ENCODE measurements at places on chromosomes 6 and 20.

- DNase-seq, result no peak
These were observed 3.0 kb upstream of the TMEM14C start for GRCh38 chr6:10719964-10720264.

DNA sequence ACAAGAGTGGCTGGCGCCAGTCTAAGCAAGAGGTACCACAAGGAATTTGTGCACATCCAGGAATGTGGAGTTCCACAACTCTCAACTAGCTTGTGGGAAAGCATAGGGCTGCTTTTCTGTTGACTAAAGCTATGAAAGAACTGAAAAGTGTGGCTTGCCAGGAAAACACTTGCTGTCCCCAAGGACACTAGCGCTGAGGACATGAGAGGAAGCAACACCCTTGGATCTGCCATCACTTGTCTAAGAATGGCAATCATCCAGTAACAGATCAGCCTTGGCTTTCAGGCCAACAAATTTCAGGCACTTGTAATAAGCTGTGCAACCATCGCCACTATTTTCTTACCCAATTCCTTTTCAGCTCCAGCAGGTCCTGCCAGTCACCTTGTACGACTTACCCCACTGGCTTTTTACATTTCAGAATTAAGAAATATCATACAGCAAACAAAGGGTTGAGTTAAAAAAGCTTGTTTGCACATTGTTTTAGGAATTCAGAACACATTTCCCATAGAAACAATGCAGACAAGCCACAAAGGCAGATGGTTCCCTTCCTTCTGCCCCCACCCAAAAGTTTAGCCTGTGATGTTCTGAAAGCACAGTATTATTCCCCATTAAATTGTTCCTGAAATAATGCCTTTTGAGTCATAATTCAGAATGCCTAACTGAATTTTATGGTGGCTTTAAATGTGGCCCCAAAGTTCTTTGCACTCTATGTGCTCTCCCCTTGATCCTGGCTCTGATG lies 57.9 kb upstream of the SSTR4 start:
- no peak for DNase-seq

- DNase-seq, result no peak
These were observed 12.1 kb downstream of the APMAP start for GRCh38 chr20:24980291-24981053.

DNA sequence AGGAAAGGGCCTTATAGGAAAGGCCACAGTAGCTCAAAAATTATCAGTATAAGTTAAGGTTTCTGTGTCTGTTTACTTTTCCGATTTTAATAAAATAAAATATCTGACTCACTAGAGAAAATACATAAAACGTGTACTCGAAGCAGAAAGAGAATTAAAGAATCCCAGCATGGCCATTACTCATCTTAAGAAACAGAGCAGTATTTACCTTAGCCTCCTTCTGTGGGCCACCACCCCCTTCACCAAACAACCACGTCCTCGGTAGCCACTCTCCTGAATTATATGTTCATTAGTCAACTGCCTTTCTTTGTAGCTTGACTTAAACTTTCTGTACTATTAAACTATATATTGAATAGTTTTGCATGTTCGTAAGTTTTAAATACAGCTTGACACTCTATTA lies 72.2 kb upstream of the SPTLC3 start:
- DNase-seq, result no peak

- no peak for DNase-seq
These were observed 8.8 kb downstream of the DEFB129 start for GRCh38 chr20:235891-236290.

GRCh38 chr6:28648878-28649375 lies 123.2 kb downstream of the GPX5 start:
- DNase-seq, result no peak

DNA sequence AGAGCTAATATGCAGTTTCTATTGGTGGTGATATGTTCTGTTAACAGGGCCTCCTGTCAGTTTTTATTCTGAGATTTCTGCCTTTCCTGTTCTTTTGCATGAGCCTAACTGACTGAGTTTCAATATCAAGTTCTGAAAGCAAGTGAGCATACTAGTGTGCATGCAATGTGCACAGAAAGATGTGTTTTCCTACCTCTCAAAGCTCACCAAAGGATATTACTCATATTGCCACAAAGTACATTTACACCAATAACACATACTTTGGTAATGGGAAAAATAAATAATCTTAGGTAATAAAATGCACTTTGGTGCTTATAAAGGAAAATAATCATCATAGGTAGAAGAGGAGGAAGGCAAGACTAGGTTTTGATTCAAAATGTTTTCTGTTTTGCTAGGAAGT lies 195.0 kb downstream of the KHDC1L start:
- DNase-seq, result no peak

DNA sequence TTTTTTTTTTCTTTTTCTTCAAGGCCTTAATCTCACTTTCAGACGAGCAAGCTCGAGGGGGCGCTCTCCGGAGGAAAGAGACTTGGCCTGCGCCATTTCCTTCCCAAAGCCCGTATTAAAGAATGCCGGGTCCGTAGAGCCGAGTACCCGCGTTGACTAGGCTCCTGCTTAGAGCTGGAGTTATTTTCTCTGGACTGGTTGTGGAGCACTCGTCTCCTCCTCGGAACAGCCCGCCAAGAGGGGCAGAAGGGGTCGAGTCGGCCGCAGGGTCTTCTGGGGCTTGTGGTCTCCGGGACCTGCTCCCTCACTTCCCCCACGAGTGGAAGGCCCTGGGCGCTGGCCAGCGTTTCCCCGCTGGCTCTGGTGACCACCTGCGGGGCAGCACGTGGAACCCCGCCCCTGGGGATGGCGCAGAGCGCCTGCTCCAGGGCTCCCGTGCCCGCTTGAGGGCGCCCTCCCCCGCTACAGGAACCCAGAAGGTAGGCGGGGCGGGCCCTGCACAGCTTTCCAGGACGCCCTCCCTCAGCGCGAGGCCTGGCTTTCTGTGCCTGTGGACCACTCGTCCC lies 2.7 kb upstream of the MEI4 start:
- no peak for DNase-seq

DNA sequence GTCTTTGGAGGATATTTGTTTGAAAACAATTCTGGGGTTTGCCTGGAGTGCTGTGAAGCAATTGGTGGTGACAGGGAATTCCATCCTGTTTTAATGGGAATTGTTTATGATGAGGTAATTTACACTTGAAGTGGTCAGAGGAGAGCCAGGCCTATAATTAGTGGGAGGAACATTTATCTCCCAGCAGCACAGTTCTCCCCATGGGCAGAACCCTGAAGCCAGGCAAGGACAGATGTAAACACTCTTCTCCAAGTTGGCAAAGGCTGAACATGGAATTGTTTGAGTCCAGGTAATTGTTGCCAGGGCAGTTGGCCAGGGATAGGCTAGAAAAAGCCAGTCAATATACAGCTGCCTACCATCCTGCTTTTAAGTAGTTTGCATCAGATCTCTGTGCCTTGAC lies 789.7 kb downstream of the FRK start:
- no peak for DNase-seq

GRCh38 chr6:40735121-40735520 lies 148.0 kb upstream of the LRFN2 start:
- no peak for DNase-seq

DNA sequence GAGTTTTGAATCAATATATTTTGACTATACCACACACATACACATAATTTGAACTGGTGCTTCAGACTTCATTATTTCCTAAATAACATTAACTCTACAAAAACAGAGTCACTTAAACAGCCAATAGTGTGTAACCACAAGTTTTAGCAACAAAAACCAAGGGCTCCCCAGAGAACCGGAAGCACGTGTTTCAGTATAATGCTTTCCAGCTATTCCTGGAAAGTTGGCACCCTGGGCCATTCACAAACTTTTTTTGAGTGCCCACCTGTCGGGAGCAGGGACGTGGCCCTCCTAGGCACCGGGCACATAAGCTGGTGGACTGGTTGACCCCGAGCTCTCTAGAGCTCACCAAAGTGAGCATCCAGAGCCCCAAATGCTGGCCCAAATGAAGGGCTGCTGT lies 1.9 kb upstream of the SLC35D3 start:
- no peak for DNase-seq

DNA sequence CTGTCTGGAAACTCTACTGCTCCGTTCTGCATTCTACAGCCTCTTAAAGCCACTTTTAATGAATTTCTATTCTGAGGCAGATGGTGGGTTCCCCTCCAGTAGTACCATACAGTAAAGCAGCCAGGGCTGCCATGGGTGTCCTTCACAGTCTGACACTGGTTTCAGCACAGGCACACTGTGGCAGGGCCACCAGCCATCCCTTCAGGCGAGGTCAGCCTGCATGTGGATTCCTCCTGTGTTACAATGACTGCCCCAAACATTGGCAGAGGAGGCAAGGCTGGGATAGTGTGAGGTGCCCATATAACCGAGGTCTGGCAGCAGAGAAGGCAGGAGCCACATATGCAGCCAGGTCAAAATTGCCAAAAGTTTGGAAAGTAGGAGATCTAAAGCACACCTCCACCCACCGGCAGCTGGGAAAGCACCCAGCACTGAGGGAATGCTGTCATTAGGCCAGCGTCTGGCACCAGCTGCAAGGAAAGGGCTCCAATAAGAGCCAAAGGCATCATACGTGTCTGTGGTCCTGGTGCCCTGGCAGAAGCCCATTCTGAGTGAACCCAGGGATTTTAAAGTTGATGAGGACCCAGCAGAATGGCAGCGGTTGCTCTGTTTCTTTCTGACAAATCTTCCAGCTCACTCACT lies 24.0 kb downstream of the STK35 start:
- DNase-seq, result no peak

- no peak for DNase-seq
These were observed 58.8 kb downstream of the REV3L start for GRCh38 chr6:111423960-111424846.

DNA sequence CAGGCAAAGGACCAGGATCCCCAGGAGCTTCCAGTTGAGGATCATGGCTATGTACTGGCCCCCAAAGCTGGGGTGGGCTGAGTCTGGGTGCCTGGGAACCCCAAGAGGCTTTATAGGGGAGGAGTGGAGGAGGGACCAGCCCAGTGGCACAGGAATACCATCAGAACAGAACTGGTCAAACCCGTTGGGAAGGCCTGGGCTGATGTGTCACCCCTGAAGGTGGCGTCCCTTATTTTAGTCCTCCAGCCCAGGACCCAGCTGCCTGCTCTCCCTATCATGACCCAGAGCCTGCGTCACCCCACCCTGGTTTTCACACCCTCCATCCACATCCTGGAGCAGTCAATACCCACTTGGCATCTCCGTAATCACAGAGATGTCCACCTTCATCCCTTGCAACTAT lies at the start of gene PSORS1C2:
PSORS1C2 (minus strand) TSS at position 85 of the 400 bp plus-strand sequence; CDS start at position 45, 40 bp downstream.
- DNase-seq, result no peak

DNA sequence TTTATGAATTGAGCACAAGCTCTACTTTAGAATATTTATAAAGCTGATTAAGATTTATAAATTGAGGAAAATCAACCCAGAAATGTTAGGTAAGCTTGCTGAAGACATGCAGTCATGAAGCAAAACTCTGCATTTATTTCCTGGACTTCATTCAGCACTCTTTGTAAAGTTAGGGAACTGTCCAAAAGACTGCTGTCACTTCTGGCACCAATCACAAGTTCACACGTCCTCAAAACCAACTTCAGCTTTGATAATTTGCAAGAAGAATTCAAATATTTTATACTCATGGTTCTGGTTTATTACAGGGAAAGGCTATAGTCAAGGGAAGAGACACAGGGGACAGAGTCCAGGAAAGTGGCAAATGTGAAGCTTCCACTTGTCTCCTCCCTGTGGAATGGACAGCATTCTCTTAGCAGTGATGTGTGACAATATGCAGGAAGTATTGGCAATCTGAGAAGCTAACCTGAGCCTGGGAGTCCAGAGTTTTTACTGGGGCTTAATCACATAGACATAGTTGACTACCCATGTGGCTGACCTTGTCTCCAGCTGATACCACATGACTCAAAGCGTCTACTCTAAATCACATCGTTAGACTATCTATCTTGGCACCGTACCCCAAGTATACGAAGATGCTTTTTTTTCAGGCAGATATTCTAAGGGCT lies 85.4 kb downstream of the PPP1R14C start:
- DNase-seq, result no peak

GRCh38 chr6:44009425-44010321 lies 117.6 kb downstream of the MRPL14 start:
- no peak for DNase-seq

DNA sequence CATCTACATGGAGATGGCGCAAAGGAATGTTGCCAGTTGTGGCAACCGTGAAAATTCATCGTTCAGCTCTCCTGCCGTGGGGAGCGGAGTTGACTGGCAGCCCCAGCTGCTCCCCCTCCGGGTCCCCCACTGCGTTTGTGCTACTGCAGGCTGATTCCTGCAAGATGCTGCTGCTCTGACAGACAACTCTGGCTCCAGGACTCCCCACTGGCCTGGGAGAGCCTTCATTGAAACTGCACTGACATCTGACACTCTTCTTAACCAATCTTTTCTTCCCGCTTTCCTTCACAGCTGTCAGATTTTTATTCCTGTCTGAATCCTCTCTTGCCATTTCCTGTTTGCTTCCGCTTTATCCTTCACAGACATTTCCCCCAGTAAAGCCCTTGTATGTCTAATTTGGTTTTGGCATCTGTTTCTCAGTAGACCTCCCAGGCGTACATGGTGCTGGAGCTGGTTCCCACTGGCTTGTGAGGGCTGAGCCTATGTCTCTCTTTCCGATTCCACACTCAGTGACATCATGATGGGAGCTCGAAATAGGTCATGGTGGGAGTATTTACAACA lies 9.5 kb upstream of the ATRN start:
- no peak for DNase-seq

DNA sequence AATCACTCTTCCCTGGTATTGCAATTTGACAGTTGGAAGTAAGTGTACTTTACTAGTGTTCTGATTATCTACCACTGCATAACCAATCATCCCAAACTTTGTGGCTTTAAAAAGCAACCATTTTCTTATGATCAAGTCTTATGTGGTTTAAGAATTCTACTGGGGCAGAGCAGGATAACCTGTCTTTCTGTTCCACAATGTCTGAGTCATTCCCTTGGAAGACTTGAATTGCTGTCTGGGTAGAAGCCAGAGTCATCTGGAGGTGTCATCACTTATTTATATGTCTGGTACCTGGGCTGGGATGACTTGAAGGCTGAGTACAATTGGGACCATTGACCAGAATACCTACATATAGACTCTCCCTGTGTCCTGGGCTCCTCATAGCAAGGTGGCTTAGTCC lies 644.3 kb downstream of the HDGFL1 start:
- no peak for DNase-seq
